ENCODE measurements at places on chromosomes 13 and 19.

- DNase-seq: peak; percentile 54
These were observed 31.3 kb upstream of the ISYNA1 start for GRCh38 chr19:18469069-18469846.

GRCh38 chr13:50161052-50161451, 145.8 kb downstream of the KCNRG start:
- DNase-seq: no peak

- no peak for DNase-seq
These were observed 711.4 kb downstream of the DIAPH3 start for GRCh38 chr13:59452189-59452890.

- DNase-seq: no peak
These were observed 115.9 kb downstream of the ABCC4 start for GRCh38 chr13:95185311-95185710.

- DNase-seq: no peak
These were observed 8.8 kb upstream of the ZNF808 start for GRCh38 chr19:52518646-52519045.

DNA sequence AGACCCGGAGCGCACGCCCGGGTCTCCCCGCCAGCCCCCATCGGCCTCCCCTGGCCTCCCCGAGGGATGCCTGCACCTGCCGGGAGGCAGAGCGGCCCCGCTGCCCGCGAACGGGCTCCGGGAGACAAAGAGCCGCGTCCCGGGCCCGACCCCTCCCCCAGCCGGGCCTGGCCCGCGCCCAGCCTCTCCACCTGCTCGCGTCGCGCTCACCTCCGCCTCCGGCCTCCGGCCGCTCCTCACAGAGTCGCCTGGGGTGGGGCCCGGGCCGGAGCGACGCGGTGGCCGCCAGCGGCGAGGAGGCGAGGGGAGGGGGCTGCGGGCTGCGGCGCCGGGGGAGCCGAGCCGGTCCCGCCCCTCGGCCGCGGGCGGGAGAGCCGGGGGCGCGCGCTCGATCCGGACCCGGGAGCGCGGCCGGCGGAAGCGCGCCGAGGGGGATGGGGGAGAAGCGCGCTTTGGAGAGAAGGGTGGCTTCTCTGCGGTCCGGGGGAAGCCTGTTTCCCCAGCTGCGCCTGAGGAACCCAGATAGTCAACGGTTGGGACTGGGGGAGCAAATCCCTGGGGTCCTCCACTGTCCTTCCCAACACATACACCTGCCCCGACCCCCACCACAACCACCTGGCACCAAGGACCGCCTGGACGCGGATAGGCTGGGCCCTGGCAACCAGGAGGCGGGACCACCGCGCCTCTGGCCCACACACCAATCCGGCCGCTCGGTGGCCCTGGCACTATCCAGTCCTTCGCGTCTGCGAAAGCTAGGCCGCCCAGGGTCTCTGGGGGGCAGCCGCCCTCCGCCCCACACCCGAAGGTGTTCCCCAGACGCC, at the start of gene PRR36:
Gene PRR36 (minus strand): TSS at position 315 of the 821 bp plus-strand sequence. CDS start 701 bp downstream, outside the sequence.
- no peak for DNase-seq

GRCh38 chr13:44918326-44919103, 70.8 kb downstream of the NUFIP1 start:
- peak; percentile 79 for DNase-seq

GRCh38 chr19:54893406-54893805, 12.5 kb upstream of the NCR1 start:
- no peak for DNase-seq

GRCh38 chr13:46894568-46894967, 2.3 kb downstream of the HTR2A start:
- DNase-seq: no peak

DNA sequence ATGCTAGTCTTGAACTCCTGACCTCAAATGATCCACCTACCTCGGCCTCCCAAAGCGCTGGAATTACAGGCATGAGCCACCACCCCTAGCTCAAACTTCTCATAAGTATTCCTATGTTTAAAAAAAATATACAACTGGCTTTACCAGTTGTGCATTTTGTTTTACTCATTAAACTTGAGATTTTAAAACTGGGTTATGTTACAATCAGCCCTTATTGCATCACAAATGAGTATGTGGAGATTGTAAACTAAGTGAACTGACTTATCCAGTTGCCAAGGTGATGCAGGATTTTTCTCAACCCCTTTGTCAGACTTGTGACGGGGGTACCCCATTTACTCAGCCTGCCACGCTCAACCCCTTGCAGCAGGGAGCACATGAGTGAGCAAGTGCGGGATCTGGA, 14.4 kb upstream of the GTF2F2 start:
- no peak for DNase-seq

DNA sequence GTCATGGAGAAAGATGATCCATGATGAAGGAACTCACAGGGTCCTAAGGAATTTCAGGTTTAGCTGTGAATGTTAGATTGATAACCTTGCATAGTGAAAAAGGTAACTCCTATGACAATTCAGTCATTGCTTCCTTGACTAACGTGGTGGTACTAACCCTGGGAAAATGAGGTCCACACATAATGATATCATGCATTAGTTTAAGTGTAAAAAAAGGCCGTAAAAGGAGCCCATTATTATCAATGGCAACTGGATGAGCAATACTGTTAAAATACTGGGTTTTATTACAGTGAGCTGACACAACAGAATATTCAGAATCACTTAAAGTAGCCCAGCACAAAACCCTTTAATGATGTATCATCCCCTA, 515.4 kb downstream of the DCT start:
- no peak for DNase-seq

DNA sequence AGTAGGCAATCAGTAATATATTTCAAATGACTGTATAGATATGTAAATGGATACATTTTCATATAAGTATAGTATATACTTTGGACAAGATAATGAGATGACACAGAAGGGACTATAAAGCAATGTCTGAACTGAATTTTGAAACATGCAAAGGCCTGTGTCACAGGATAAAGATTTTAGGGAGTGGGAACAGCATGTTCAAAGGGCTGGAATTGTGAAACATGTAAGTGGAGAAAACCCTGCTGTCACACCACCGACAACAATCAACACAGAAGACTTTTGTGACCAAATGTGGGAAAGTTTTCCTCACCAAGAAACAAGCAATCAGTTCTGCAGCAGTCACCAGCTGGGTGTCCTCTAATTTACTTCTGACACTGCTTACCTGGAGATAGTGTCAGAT, 42.9 kb downstream of the LPAR6 start:
- DNase-seq: no peak

All from activated CD4-positive, alpha-beta T cell treated with anti-CD3 and anti-CD28 coated beads for 4 hours (primary cell).